ENCODE measurements at places on chromosomes 13 and 19.

GRCh38 chr13:63161219-63161618 lies 1745.6 kb upstream of the PCDH20 start:
- DNase-seq, result no peak

DNA sequence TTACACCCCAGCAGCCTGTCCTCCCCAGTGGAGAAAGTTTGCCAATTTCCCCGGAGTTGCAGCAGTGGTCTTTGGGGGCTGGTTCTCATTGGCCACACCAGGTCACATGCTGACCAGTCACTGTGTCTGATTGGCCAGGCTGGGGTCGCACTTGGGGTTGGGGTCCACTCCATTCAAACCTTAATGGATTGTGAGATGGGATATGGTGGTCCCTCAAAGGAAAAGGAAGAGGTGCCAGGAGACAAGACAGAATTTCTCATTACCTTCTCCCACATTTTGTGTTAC lies 3.4 kb downstream of the PPM1N start:
- no peak for DNase-seq

- no peak for DNase-seq
These were observed 720.8 kb downstream of the UQCRFS1 start for GRCh38 chr19:28492201-28492600.

DNA sequence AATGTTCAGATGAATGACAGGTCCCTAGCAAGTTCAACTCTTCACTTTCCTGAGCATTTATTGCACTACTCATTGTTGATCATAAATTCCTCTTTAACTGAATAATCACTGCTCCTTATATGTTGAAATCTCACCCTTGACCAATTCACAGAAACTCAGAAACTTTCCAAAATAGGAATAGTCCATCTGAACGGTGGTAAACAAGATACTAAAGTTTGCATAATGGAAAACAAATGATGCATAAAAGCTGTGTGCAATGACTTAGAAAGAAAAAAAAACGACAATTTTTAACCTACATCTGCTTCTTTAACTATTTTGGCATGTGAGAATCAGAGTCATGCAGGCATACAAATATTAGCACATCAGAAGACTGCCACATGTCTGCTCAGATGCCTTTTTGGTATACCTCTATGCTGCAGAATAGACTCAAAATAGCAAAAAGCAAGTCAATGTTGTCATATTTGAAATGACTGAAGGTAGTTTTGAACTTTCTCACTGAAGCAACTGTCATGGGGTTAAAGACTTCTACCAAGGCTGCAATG lies 34.8 kb downstream of the SLC10A2 start:
- no peak for DNase-seq

- no peak for DNase-seq
These were observed 1.9 kb upstream of the YJEFN3 start for GRCh38 chr19:19526581-19527370.

DNA sequence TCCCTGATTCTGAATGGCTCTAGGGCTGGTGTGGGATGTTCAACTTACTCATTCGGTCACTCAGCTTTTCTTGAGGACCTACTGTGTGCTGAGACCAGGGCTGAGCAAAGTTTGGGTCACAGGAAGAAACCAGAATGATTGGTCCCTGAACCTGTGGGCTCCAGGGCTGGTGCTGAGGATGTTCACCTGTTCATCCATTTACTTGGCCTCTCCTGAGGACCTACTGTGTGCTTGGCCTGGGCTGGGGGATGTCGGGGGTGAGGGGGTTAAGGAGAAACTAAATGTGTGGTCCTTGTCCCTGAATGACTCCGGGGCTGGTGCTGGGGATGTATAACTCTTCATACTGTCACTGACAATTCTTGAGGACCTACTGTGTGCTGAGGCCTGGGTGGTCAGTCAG lies 10.3 kb downstream of the ZNF835 start:
- DNase-seq, result no peak

DNA sequence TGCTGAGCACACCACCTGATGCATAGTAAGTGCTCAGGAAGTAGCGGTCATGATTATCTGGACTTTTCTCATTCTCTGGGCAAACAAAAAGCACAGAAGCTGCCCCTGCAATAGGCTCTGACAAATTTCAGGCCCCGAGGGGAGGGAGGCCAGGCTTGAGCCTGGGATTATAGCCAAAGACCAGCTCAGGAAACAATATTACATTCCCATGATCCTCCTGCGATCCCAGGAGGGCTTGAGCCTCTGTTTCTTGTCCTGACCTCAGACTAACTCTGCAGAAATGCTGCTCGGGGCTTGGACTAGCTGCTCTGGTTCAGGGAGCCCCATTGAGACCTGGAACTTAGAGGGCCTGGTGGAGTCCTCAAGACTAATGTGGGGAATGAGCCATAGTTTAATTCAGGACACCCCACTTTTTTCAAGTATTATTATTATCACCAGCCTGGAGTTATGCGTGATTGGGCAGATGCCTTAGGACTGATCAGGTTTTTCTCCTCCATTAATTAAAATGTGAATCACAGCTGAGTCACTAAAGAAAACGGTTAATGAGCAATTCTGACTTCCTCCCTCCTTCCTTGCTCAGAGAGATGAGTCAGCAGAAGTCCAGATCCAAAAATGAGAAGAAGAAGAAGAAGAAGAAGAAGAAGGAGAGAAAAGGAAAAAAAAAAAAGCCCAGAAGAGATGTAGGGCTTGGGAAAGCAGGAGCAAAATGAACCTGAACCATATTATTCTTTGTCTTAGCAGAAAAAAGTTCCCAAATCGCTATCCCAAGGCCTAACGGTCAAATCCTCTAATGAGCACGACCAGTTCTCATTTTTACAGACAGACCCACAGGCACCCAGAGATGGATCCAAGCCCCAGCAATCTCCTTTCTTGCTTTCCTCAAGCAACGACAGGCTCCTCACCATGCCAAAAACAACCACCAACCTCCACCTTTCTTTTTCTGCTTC lies 107.2 kb downstream of the CACNA1A start:
- DNase-seq, result no peak

DNA sequence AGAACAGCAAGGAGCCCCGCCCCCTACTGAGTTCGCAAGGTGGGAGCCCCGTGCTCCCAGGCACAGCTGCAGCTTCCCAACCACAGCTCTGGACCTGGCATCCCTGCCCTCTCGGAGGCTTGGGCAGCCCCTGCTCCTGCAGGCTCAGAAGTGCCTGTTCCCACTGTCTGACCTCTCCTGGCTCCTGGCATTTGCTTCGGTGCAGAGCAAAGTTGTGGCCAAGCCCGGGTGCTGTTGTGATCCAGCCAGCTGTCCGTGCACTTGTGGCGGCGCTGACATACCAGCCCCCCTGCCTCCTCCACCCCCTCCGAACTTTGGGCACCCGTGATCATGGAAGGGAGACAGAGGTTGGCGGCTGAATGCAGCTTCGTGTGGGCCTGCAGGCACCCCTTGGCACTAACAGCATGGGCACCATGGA lies 1386.8 kb downstream of the PCDH9 start:
- no peak for DNase-seq
